ENCODE measurements at places on chromosomes 2 and 18.

- DNase-seq, result peak; percentile 65
Measured at GRCh38 chr2:159904127-159904958, 106.3 kb upstream of the CD302 start.

GRCh38 chr2:76579911-76580310 is 869.2 kb upstream of the GCFC2 start:
- no peak for DNase-seq

GRCh38 chr2:168949324-168949723 is 48.2 kb downstream of the G6PC2 start:
- no peak for DNase-seq

DNA sequence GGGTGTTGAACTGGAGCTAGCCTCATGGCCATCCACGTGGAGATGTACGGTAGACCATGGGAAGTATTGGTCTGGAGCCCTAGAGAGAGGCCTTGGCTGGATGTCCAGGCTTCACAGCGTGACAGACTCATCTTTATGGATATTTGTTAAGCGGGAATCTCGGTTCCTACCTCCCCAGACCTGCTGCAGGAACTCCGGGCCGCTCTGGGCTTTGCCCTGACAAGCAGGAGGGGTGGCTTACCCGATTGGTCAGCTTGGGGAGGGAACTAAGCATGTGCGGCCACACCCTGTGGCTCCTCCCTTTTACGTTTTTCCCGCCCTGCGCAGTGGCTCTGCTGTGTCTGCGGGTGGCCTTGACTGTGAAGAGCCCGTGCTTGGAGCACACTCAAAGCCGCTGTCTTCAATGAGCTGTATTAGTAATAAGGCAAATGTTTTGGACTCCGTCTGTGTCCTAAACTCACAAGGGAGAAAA is 52.3 kb downstream of the PAPOLG start:
- no peak for DNase-seq

GRCh38 chr2:128292599-128293425 is 25.9 kb downstream of the HS6ST1 start:
- DNase-seq, result no peak

DNA sequence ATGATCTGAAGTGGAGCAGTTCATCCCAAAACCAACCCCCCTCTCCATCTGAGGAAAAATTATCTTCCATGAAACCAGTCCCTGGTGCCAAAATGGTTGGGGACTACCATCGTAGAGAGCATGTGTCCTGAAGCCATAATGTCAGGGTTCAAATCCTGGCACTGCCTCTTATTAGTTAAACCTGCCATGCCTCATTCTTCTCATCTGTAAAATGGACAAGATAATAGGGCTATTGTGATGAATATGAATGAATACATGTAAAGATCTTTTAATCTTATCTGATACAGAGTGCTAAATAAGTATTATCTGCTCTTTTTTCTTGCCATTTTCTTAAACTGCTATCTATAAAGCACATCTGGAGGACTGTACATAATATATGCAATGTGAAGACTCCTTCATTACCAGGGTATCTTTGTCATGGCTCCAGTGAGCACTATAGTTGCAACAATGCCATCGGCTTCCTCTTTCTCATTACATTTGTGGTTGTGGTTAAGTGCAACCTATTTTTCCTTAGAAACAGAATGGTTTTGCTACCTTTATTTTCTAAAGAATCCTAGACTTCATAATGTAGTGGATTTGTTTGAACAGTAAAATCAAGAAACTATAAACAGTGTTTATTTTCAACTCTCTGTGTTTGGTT is 27.0 kb downstream of the MFSD6 start:
- DNase-seq, result no peak

GRCh38 chr2:106021662-106022028 is 172.5 kb downstream of the UXS1 start:
- no peak for DNase-seq

DNA sequence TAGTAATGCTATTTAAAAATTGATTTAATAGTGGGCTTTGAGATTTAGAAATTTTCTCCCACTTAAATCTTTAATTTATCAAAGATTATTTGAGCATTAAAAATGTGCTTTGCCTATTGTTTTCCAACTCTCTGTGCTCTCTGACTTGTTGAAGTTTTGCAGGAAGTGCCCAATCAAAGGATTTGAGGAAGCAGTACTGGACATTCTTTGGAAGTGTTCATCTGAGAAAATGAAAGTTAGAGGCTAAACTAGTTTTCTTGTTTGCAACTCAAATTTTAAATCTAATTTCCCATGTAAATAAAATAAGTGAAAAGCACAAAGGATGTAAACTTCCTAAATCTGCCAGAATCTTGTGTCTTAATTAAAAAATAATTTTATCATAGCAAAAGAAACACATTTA is 89.1 kb downstream of the CAMKMT start:
- no peak for DNase-seq

DNA sequence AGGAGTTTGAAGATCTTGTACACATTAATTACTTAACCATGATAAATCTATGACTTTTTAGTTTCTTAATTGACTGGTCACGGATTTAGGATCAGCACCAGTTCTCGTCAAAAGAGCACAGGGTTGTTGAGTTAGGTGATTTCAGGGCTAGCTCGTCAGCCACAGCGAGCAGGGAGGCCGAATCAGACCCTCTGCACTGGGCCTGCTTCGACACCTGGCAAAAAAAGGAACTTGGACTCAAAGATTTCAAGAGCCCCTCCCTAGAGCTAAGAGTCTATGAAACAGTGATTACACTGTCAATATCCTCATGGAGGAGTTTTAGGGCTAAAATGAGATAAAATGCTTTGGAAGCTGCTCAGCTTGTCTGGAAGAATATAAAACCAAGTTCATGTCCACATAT is 4.6 kb upstream of the SERTAD2 start:
- DNase-seq, result no peak

DNA sequence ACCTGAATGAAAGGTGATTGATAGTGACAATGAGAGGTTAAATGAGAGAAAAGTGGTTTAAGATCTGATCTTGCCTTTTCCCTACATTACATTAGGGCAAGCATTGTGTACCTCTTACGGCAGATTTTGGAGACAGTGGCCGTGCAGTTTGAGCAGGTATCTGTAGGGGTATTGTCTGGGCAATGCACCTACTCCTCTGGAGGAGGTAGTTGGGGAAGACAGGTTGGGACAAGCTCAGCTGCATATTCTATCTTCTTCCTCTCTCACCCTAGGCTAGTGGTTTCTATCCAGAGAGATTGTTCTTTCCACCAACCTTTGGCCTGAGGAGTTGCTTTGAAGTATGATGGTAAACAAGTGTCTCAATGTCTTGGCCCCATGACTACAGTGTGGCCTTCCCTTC is 323.2 kb downstream of the CYP26B1 start:
- DNase-seq, result no peak

- DNase-seq, result no peak
Measured at GRCh38 chr2:176261136-176261535, 8.1 kb upstream of the MTX2 start.

DNA sequence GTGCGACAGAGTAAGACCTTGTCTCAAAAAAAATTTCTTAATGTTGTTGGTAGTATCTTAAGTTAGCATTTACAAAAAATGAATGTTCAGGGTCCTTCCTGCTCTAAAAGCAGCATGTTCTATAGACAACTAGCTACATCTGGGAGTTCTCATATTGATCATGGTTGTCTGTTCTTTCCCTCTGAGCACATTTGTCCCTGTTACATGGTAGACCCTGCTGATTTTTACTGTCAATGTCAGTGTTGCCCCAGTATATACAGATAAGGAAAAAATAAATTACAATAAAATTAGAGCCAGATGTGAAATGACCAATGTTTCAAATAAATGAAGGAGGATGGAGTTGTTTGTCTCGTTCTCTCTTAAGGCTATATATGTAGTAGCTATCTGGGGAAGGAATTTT is 63.2 kb downstream of the KCMF1 start:
- no peak for DNase-seq

- no peak for DNase-seq
Measured at GRCh38 chr18:61669320-61669719, 223.5 kb downstream of the RNF152 start.

DNA sequence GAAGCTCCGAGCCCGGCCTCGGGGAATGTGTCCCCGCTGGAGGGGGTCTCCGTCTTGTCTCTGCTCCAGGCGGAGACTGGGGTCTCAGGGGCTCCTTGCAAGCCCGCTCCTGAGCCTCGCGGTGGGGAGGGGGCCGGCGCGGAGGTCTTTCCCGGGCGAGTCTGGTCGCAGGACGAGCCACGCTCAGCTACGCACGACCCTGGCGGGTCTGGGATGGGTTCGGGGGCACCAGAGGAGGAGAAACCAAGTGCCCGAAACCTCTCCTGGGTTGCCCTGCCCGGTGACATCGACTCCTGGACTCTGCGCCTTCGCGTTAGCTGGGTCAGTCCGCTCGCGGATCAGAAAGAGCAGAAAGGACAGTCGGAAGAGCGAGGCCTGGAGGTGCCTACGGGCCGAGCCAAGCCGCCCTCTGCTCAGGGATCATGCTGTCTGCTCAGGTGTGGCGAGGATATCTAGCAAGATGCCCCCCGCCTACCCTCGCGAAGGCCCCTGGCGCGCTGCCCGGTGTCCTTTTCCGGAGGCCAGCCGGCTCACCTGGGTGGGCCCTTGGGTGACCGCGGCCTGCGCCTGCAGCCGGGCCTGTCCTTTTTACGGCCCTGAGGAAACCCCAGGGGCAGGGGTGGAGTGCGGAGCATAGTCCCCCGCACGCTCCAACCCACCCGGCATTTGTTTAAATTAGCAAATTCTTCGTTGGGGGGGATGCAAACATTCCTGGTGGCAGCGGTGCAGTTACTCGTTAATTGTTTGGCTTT is 58.7 kb downstream of the SNORC start:
- no peak for DNase-seq

DNA sequence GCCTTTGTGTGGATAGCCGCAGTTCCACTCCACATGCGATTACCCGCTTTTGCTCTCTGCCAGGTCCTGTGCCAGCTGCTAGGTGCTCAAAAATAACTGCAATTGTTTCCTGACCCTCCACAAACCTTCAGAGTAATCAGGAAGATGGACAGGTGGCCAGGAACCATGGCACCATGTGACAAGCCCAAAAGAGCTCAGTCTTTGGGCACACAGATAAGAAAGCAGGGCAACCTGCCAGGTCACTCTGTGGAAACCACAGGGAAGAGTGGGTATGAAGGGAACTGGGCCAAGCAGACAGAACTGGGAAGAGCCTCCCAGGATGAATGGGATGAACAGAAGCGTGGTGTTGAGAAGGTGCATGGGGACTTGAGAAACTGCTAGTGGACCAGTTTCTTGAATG is 79.4 kb upstream of the AGAP1 start:
- no peak for DNase-seq

DNA sequence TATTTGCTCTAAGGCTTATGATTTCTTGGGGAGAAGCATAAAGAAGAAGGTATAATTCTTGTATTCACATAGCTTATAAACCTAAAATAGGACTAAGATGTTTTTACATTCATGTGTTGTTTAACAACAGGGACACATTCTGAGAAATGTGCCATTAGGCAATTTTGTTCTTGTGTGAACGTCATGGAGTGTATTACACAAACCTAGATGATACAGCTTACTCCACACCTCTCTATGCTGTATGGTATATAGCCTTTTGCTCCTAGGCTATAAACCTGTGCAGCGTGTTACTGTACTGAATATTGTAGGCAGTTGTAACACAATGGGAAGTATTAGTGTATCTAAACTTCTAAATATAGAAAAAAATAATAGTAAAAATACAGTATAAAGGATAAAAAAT is 92.1 kb downstream of the PHLPP1 start:
- DNase-seq, result no peak

GRCh38 chr2:64213532-64214275 is 69.5 kb upstream of the PELI1 start:
- no peak for DNase-seq

DNA sequence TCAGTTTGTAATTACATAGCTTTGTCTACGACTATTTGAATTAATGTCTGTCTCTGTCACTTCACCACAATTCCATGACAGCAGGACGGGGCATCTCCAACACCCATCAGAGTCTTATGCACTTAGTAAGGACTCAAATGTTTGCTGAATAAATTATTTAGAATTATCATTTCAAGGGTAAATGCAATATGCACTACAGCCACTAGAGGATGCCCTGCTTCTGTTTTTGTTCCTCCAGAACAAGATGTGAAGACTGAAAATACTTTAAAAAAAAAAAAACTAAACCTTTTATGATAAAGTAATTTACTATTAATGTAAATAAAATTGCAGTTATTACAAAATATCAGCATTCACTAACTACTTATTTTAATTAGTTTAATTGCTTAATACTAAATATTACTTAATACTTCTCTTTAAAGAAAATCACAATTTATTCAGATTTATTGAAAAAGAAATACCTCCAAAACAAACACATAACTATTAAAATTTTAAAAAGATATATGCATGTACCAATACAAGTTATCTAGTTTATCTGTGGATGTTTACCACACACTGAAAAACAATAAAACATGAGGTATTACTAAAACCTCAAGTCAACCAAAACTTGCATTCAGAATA is 3.2 kb downstream of the PIGN start:
- no peak for DNase-seq

GRCh38 chr18:56569416-56569815 is 69.0 kb downstream of the TXNL1 start:
- no peak for DNase-seq

DNA sequence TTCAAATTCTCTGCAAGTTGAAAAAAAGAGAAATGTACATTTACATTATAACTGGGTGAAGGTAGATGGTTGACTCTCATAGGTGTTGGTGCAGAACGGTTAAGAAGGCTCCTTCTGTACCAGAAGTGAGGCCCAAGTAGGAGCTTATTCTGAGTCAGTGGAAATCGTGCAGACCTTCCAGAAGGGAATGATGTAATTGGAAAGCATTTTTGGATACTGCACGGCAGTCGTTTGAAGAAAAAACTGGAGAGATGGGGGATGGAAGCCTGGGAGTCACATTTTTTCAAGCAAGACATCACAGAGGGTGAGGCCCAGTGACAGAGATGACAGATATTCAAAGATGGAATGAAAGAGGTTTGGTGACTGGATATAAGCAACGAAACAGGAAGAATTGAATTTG is 39.4 kb downstream of the HRH4 start:
- no peak for DNase-seq

DNA sequence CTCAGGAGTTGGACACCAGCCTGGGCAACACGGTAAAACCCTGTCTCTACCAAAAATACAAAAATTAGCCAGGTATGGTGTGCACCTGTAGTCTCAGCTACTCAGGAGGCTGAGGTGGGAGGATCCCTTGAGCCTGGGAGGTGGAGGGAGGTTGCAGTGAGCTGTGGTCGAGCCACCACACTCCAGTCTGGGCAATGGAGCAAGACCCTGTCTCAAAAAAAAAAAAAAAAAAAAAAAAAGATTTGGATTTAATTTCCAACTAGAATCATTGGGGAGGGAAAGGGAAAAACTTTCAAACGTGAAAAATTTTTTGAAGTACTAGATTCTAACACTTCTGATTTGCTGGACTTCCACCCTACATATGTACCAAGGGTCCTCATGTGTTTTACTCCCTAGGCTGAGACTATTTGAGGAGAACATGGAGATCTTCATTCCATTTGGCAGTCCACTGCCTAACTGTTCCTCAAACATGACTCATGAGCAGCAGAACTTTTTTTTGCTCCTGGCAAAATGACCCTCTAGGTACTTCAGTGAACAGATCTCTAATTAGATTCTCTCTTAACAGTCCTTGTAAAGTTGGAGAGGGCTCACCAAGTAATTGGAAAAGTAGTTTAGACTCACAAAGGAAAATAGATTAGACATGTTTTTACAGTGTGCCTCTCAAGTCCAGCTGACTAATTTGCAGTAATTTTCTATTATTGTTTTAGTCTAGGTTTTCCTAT is 267.6 kb downstream of the METTL4 start:
- DNase-seq, result no peak

- no peak for DNase-seq
Measured at GRCh38 chr2:152627351-152627957, 89.8 kb downstream of the PRPF40A start.

All from stimulated activated CD8-positive, alpha-beta memory T cell treated with anti-CD3 and anti-CD28 coated beads, Interleukin-4, amount 100 ng/mL, for 1 hour (primary cell).